ENCODE measurements at places on chromosomes 3 and 15. TPM values are rescaled to one million over a fixed set of nuclear protein-coding genes. Genes with fewer than 3 reads are reported as not detected.

The PCSK6 gene
- 16.3 TPM for total RNA-seq

The BMF gene
- 4.4 TPM for total RNA-seq

The TPRG1 gene
- 2.5 TPM for total RNA-seq

The TMEM212 gene
- not detected for total RNA-seq

The C3orf80 gene
- 5.6 TPM for total RNA-seq

The LRRK1 gene
- 1.6 TPM for total RNA-seq

The ATP13A4 gene
- 22.2 TPM for total RNA-seq

The RTP4 gene
- not detected for total RNA-seq

The GOLGA8Q gene
- total RNA-seq, result 1.9 TPM

The CALML4 gene
- total RNA-seq, result 8.1 TPM

The EHHADH gene
- 1.6 TPM for total RNA-seq

The GOLGA8S gene
- total RNA-seq, result under 0.01 TPM

The NR2F2 gene
- total RNA-seq, result 5.6 TPM

The MAN2C1 gene
- 162 TPM for total RNA-seq

The POLQ gene
- 3.8 TPM for total RNA-seq

The ATP10A gene
- 2.5 TPM for total RNA-seq

The GOLGA6D gene
- not detected for total RNA-seq

The RGMA gene
- 16.6 TPM for total RNA-seq

The PPP1R14D gene
- total RNA-seq, result not detected

The DNAH12 gene
- 1.6 TPM for total RNA-seq

The CHRM5 gene
- 0.63 TPM for total RNA-seq

The NRG4 gene
- not detected for total RNA-seq

The DPH3 gene
- total RNA-seq, result 16.6 TPM

The ADAMTSL3 gene
- total RNA-seq, result 40.4 TPM

The CHST13 gene
- not detected for total RNA-seq

The SLC24A5 gene
- total RNA-seq, result not detected

The CD96 gene
- total RNA-seq, result not detected

The KBTBD12 gene
- 3.8 TPM for total RNA-seq

The SIDT1 gene
- total RNA-seq, result 4.7 TPM

The HRH1 gene
- total RNA-seq, result 1.9 TPM

The SENP8 gene
- 5.6 TPM for total RNA-seq

The CLDN16 gene
- total RNA-seq, result 0.63 TPM

The DNAJA4 gene
- total RNA-seq, result 50.1 TPM

The POLR2M gene
- total RNA-seq, result 363 TPM

The PLOD2 gene
- total RNA-seq, result 13.1 TPM

The SH2D7 gene
- total RNA-seq, result not detected

The CHRFAM7A gene
- 7.8 TPM for total RNA-seq

The PLIN1 gene
- total RNA-seq, result 0.31 TPM

The PAK2 gene
- 90.1 TPM for total RNA-seq

The TMEM108 gene
- total RNA-seq, result 54.1 TPM

The TAGLN3 gene
- total RNA-seq, result 141 TPM

The GOLGA8J gene
- total RNA-seq, result not detected

The CHAC1 gene
- total RNA-seq, result 4.4 TPM

The SLC41A3 gene
- total RNA-seq, result 77.9 TPM

The KNSTRN gene
- total RNA-seq, result 33.2 TPM

All from parietal lobe (tissue), 2 donors.